Activated gamma-delta T cell treated with anti-CD3 and anti-CD28 coated beads, Interleukin-2, amount 50 U/mL, for 16 hours (primary cell): ENCODE measurements at places on chromosomes 2 and 18.

GRCh38 chr18:3631887-3632286 lies 181.9 kb downstream of the TGIF1 start:
- no peak for DNase-seq

- no peak for DNase-seq
These were observed 228.3 kb downstream of the SRBD1 start for GRCh38 chr2:45382744-45383143.

DNA sequence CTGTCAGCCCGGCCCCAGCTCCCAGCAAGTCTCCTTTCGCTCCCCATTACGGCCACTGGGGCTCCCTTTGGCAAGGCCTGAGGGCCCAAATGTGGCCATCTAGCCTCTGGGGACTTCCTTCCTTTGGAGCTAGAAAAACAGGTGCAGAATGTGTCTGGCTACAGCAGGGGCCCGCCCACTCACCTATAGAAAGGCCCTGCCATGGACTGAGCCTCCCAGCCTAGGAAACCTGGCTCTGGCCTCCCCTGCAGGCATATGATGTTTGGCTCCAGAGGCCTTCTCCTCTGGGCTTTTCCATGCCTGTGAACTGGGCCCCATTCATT lies 55.3 kb upstream of the ALPP start:
- no peak for DNase-seq

DNA sequence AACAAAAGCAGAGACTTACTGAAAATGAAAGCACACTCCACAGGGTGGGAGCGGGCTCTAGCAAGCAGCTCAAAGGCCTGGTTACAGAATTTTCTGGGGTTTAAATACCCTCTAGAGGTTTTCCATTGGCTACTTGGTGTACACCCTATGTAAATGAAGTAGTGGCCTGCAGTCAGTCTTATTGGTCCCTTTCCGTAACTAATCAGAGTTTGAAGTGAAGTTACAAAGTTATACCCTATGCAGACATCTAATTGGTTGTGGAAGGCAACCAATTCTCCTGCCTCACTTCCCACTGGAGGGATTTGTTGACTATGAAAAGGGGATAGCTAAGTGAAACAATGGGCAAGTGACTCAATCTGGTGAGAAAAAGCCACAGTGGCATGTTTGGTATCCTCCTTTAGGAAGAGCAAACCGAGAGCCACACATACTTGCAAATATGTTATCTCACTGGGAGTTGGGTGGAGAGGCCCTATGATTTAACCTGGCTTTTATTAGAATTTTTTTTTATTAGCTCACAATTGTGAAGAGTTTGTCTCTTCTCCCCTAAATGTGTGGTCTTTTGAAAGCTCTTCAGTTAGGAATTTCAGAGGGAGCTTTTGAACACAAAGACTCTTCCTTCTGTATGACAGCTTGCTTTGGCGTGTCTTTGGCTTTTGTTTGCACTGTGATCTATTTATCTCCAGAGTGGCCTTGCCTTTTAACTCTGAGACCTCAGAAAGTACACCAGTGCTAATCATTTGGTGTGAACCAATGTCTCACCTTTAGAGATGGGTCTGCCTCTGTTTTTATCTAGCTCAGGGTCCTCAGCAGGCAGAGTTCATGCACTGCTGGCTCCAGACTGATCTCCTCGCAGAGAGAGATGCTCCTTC lies 69.6 kb downstream of the MAP4K4 start:
- no peak for DNase-seq

- DNase-seq = no peak
These were observed 49.8 kb downstream of the CAB39 start for GRCh38 chr2:230762317-230762896.

DNA sequence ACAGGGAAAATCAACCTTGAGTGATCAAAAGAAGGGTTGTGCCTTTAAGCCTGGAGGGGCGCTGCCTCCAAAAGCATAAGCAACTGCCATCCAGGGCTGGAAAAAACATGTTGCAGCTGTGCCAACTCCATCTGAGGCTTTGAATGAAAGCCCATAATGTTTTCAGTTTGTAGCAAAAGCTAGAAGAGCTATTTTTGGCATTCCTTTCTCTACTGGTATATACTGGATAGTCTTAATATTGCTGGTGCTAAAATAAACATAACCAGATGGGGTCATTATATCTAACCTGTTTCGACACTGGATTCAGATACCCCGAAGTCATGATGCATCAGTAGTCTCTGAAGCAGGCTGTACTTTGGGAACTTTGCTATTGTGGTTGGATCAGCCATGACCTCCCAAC lies 25.1 kb downstream of the ANXA4 start:
- no peak for DNase-seq

DNA sequence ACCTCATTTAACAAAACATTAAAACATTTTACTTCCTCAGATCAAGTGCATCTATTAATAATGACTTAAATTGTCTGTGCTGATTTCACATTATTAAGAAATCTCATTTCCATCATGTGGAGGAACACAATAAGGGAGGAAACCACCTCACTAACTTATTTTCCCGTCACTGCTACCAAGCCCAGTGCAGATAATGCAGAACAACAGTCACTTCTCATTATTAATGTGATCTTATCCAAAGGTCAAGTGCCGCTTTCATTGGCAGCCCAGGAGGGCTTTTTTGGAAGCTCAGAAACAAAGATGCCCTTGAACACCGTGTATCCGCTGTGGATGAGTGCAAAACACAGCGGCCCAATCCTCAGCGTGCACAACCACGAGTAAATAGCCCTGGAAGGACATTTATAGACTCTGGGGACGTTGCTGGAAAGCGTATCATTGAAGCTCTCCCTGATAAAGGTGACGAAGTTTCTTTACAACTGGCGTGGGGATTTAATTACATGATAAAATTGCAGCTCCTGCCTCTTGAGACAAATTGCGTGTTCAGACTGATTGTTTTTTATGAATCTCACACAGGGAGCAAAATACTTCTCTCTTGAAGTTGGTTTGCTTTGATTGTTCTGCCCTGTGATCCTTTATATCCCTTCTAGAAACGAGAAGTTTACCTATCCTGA lies 13.2 kb downstream of the ASB18 start:
- DNase-seq = no peak

GRCh38 chr18:37424507-37424906 lies 141.1 kb downstream of the CELF4 start:
- DNase-seq = no peak

DNA sequence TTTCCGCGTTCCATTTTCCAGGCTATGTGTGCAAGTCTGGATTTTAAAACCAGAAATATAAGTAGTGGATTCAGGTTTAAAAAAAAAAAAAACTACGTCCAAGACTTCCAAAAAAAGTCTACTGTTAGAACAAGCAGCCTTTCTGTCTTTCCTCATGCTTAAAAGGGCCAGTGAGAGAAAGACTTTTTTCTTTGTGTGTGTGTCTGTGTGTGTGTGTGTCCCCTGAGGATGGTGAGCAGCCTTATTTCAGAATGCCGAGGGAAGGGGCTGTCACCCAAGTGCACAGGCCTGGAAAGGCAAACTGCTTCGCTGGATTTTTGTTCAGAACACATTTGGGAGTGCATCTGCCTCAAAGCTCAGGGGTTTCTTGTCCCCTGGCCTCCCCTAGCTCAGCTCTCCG lies 98.8 kb downstream of the ZBTB7C start:
- DNase-seq = no peak

- no peak for DNase-seq
These were observed 4.5 kb upstream of the OSR1 start for GRCh38 chr2:19362755-19363473.

GRCh38 chr18:71047882-71048281 lies 759.0 kb downstream of the SOCS6 start:
- DNase-seq = no peak

GRCh38 chr2:178194600-178195389 lies 483 bp downstream of the OSBPL6 start:
- no peak for DNase-seq

DNA sequence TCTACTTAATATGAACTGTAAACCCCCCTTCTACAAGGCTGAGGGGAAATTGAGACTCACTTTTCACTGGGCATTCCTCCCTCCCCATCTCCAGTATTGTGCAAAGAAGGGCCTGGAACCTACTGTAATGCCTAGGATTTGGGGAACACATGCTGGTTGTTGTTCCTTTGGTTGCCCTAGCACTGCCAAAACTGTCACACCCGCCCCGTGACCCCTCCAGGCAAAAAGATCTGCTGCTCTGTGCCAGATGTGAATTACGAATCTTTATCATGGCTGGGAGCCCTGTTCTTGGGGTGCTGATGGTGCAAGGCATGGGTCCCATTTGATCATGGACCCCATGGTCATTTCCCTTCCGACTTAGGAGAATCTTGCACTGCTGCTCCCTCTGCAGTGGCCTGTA lies 95.4 kb downstream of the CABLES1 start:
- no peak for DNase-seq

- no peak for DNase-seq
These were observed 132.3 kb upstream of the NETO1 start for GRCh38 chr18:72999971-73000607.

DNA sequence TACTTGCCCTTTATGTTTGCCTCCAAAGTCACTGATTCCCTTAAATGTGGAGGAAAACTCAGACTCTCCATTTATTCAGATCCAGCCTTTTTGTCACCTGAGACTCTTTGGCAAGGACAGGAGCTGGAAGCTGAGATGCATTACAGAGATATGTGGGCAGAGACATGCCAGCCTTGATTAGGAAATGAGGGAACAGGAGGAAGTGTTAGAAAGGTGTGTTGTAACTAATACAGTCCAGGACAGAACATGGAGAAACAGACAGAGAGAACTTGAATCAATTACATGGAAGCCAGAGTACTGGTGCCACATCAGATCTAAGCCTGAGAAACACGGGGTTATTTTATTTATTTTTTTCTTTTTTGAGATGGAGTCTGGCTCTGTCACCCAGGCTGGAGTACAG lies 79.0 kb downstream of the SP100 start:
- no peak for DNase-seq

GRCh38 chr18:49844903-49845302 lies 31.6 kb upstream of the ACAA2 start:
- DNase-seq = no peak

DNA sequence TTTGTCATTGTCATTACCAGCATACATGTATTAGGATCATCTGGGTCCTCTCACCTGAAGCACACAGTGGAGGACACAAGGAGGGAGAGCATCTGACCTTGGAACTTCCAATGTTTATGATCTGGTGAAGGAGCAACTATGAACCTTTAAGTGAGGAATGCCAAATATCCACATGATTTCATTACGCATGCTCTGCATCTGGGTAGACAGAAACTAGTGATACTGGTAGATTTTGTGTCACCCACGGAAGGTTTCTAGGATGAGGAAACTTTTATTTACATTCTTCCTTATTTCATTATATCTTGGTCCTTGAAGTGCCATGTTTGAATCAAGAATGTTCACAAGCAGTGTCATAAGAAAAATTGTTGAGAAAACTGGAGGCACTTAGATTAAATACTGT lies 32.1 kb downstream of the SPC25 start:
- DNase-seq = no peak

GRCh38 chr18:23341383-23341782 lies 111.7 kb upstream of the RIOK3 start:
- no peak for DNase-seq

DNA sequence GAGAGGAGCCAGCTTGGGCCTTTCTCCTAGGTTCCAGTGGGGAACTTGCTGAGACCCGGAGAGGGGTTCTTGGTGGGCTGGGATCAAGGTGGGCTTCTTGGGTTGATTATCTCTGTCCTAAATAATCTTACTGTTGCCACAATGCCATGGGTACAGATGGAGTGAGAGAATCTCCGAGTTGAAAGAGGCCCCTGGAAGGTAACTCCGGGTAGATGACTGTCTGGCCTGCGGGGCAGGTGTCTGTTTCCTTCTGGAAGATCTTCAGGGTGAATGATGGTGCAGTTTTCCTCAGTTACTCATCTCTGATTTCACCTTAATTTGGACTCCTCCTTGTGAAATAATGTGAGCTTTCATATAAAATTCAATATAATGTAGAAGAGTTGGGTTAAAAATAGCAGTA lies 159.4 kb downstream of the ACTR3 start:
- DNase-seq = no peak

DNA sequence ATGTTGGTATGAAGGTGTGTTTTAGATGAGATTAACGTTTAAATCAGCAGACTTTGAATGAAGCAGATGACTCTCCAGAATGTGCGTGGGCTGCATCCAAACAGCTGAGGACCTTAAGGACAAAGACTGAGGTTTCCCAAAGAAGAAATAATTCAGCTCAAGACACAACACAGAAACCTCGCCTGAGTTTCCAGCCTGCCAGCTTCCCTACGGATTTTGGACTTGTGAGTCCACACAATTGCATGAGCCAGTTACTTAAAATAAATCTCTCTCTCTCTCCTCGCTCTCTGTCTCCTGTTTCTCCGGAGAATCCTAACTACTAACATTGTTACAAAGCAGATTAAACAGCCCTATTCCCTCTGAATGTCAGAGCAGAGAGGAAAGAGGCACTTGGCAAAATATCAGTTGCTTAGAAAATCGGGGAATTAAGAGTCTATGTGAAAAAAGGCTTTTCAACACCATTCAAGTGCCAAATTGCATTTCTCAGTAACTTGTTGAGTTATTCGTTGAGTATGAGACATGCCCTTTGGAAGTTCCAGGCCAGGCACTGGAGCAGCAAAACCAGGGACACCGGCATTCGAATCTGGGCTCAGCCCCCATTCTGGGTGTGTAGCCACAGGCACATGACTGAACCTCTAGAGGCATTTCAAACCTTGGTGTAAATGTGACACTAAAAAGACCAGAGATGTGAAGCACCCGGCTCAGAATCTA lies 174.6 kb upstream of the PID1 start:
- no peak for DNase-seq

DNA sequence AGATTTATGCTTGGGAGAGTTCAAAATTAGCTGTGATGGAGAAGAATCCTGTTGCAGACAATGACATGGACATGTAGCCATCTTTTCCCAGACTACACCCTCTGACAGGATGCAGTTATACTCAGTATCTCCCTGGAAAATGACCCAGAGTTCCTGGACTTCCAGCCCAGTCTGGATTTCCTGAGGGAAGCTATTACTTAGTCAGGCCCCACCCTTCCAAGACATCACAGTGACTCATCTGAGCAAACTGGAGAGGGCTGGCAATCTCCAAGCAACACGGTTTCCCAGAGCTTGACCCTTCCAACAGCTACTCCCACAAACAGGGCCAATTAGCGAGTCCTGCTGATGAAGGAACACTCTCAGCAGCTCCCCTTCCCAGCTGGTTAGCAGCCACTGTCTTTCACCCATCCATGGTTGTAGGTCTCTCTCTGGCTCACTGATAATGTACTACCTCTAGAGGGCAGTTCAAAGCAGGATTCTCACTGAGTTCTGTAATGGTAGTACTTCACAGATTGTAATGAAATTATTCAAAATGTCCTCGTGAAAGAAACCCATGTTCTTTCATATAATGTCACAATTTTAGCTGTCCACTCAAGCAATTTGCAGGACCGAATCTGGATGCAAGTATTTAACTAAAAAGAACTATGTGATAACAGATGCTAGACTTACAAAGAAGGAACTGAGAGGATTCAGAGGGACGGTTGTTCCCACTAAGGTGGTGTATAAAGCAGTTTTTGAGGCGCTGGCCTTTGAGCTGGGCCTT lies 110.2 kb downstream of the MDH1 start:
- DNase-seq = no peak

GRCh38 chr18:79442508-79443221 lies 46.9 kb downstream of the NFATC1 start:
- no peak for DNase-seq
